ENCODE measurements at places on chromosomes 2 and 18. TPM values are rescaled to one million over a fixed set of nuclear protein-coding genes. Genes with fewer than 3 reads are reported as not detected.

DNA sequence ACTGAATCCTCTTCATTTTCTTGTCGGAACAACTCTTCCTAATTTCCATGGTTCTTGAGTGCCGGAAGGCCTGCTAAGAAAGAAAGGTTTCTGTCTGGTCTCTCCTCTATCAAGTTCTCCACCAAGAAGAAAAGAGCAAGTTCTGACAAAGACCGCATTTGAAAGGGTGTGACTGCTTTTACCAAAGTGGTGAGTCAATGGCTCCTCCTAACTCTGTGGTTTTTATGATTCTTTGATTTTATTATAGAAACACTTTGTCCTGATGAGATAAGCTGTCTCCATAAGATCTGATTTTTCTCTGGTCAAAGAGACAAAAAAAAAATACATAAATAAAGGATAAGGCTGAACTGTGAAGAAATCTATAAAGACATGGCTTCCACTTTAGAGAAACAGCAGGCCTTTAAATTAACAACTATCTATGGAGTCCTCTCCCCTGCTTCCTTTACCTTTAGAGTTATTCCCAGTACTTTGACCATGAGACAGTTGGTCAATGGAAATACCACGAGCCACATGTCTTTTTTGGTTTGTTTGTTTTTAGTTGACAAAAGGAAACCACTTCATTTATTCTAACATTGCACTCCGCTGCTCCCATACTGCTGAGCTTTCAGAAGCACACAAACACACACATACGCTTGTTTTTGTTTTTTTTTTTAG lies 67.7 kb downstream of the REL start:
- ATAC-seq, result no peak

GRCh38 chr2:10741139-10741538 lies 19.7 kb downstream of the ATP6V1C2 start:
- no peak for ATAC-seq

FAM124B gene
- total RNA-seq, result not detected

DNA sequence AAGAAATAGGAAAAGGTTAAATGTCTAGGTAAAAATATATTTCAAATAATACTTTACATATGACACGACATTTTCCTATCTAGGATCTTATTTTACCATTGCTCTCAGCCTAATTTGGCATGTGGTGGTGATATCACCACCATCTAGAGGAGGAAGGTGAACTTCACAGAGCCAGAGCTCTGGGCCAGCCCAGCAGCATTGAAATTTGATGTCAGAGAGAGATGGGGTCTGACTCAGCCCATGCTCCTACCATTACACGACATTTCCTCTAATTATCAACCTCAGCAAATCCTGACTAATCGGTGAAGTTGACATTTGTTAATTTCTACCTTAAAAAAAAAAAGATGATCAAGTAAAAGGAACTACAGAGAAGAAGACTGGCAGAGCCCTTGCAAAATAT lies 42.3 kb downstream of the LRRTM4 start:
- ATAC-seq, result no peak

- no peak for ATAC-seq
Measured at GRCh38 chr2:54864096-54864495, 140.6 kb downstream of the EML6 start.

GRCh38 chr18:1062588-1062987 lies 157.9 kb downstream of the ADCYAP1 start:
- ATAC-seq, result no peak

- ATAC-seq, result peak; percentile 50
Measured at GRCh38 chr2:229921101-229921891, 513 bp downstream of the TRIP12 start.

GRCh38 chr18:6370410-6370809 lies 44.3 kb downstream of the L3MBTL4 start:
- ATAC-seq, result peak; percentile 35

DNA sequence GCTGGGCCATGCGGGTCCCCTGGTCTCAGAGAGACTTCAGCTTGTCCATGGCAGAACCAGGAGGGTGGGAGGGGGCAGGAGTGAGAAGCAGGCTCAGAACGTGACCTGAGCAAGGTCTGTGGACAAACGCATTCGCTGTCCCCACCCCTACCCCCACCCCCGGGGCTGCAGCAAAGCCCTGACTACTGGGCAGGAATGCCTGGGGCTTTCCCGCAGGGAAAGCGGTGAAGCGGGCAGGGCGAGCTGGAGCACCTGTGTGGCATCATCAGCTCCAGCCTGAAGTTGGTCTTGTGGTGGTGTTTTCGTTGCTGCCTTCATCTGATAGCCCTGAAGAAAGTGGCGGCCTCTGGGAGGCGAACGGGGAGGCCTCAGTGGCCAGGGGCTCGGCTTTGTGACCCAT lies 26.1 kb upstream of the ALKAL2 start:
- ATAC-seq, result no peak

GDF7 gene
- total RNA-seq, result 0.36 TPM

CHAC2 gene
- 13.5 TPM for total RNA-seq

RAB6C gene
- total RNA-seq, result 1.4 TPM

GALR1 gene
- total RNA-seq, result 3.5 TPM

DNA sequence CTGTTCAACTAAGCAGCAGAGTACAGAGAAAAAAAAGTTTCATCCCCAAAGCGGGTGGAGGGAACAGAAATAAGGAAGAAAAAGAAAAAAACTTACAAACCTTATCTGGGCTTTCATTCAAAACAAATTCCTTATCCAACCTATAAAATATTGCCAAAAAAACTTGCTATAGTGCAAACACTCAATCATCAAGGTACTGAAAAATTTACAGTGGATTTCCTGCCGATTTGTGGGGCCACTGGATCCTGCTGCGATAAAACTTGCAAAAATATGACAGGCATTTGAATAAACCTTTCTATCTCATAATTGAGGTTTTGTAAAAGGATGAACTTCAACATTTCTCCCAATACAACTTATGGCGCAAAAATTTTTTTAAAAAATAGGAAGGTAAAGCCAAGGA lies 77.0 kb downstream of the ZNF521 start:
- ATAC-seq, result no peak

- peak; percentile 96 for ATAC-seq
Measured at GRCh38 chr2:19801367-19802080, 100.3 kb downstream of the TTC32 start.

RRM2 gene
- 73.1 TPM for total RNA-seq

MC4R gene
- total RNA-seq, result 0.83 TPM

GRCh38 chr2:33033606-33034081 lies 86.9 kb downstream of the LTBP1 start:
- peak; percentile 97 for ATAC-seq

GAREM1 gene
- total RNA-seq, result 1.3 TPM

DNA sequence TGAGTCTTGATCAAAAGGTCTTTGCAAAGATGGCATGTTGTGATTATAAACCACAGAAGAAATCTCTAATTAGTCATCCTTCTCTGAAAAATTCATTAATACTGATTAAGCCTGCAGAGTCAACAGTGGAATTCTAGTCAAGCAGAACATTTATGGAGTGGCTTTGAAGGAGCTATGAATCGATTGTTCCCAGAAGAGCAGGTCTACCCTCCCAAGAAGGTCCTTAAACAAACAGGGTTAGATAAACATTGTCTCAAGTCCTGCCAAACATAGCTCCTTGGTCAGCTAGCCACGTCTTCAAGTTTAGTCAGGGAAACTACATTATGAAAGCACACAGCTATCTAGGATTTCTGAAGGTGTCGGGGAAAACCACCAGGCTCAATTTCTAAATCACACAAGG lies 88.9 kb downstream of the ITGA4 start:
- no peak for ATAC-seq

- no peak for ATAC-seq
Measured at GRCh38 chr18:11975723-11976122, 5.6 kb upstream of the IMPA2 start.

IL1F10 gene
- total RNA-seq, result not detected

DNA sequence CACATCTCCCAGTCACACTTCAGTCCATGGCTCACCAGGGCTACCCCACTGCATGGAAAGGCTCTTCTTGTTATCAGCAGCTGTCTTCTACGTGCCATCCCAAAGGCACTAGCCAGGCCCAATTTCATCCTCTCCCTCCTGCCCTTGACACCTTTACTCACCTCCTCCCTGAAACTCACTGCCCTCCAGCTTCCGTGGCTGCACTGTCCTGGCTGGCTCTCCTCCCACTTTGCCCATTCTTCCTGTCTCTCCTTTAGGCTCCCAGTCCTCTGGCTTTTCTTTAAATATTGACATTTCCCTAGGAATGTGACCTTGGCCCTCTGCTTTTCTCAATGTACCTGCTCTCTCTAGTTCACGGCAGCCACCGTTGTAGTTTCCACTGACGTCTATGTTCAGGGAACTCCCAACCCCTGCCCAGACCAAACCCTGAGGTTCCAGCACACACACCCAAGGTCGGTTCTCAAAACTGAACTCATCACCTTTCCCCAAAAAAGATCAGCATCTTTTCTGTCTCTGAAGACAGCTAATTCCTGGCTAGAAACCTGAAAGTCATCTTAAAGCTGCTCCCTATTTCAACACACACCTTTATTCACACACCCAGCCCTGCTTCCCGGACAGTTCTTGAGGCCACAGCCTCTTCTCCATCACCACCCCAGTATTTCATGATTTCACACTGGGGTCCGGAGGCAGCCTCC lies 36.7 kb downstream of the WDFY1 start:
- ATAC-seq, result no peak

DNA sequence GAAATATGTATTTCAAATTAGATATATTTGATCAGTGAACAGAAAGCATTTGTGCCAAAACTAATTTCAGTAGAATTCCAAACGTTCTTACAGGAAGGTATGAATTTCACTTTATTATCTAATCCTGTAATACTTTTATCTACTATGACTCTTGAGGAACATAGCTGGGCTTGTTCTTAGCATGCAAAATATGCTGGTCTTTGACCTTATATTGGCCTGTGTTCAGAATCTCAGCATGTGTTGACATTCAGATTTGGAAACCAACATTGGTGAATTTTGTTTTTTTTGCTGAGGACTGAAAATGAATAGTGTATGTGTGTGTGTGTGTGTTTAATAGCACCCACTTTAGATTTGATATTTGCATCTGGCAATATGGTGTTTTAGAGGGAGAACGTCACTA lies 112.2 kb downstream of the MEIS1 start:
- ATAC-seq, result no peak

- ATAC-seq, result no peak
Measured at GRCh38 chr18:10391506-10391905, 62.9 kb upstream of the APCDD1 start.

DNA sequence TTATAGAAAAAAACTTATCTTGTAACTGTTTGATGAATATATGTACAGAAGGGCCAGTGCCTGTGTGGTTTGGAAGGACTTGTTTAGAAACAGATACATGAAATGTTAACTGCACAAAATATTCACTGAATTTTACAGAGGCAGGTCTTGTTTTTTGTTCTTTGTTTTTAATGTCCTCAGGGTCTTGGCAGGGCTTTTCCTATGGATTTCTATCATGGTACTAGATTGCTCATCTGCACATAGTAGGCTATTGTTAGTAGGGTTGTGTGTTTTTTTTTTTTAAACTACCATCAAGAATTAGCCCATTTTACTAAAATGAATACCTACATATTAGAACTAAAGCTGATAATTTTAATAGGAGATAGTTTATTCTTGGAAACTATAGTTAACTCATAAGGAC lies 3.5 kb downstream of the CABYR start:
- no peak for ATAC-seq

GRCh38 chr2:9099341-9099751 lies 95.9 kb upstream of the MBOAT2 start:
- no peak for ATAC-seq

GRCh38 chr18:79540904-79541282 lies 138.7 kb upstream of the CTDP1 start:
- no peak for ATAC-seq

DNA sequence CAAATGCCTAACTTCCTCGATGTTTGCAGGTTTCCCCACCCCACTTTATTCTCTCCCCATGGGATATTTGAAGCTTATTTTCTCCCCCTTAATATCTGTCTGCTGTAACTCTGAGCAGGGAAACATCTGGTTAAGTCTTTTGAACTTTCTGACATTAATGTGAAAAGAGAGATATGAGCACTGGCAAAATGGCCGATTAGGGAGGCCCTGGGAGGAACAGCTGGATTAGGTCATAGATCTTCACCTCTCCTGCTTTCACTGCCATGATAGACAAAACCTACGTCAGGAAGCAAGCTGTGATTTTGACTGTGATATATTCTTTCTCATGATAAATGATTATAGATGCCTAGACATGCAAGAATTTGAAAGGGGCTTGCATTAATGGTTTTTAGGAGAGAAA lies 43.6 kb downstream of the LYPD6B start:
- peak; percentile 18 for ATAC-seq

DNA sequence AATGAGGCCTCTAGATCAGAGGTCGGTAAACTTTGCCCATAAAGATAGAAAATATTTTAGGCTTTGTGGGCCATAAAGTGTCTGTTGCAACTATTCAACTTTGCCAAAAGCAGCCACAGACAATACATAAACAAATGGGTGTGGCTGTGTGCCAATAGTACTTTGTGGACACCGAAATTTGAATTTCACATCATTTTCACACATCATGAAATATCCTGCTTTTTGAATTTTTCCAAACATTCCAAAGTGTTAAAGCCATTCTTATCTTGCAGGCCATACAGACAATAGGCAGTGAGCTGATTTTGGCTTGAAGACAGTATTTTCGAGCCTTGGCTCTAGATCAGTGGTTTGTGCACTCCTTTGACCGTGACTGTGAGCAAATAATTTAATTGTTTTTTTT lies 51.1 kb upstream of the EPC2 start:
- ATAC-seq, result no peak

- peak; percentile 87 for ATAC-seq
Measured at GRCh38 chr2:636641-637405, 40.4 kb downstream of the TMEM18 start.

DNA sequence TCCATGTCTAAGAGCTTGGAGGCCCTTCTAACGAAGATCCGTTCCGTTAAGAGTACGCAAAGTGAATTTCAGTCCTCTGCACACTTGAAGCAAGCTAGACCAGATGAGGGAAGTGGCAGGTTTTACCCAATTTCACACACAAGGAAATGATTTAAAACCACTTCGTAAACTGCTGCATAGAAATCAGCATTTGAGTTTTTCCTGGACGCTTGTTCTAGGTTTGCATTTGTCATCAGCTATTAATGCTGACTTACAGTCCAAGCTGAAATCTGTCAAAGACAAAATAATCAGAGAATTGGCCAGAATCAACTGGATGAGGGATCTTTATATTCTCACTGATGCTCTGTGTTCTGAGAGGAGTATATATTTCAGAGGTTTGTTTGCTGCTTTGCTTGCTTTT lies 117.6 kb upstream of the RASGRP3 start:
- ATAC-seq, result peak; percentile 20

- no peak for ATAC-seq
Measured at GRCh38 chr18:13377496-13377895, 158.9 kb downstream of the LDLRAD4 start.

DNA sequence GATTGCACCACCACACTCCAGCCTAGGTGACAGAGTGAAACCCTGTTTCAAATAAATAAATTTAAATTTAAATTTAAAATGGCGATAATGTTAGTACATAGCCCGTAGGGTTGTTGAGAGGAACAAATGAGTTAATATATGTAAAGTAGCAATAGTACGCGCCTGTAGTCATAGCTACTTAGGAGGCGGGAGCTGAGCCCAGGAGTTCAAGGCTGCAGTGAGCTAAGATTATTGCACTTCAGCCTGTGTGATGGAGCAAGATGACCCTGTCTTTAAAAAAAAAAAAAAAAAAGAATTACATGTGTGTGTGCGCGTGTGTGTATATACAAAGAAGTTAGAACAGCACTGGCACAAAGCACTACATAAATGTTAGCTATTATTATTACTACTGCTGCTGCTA lies 117.4 kb upstream of the ARL5A start:
- no peak for ATAC-seq

Data from motor neuron (in vitro differentiated cells).